ENCODE measurements at places on chromosomes 3 and 15. TPM values are rescaled to one million over a fixed set of nuclear protein-coding genes. Genes with fewer than 3 reads are reported as not detected.

The PAK6 gene
- 14.3 TPM for total RNA-seq

The ULK4 gene
- total RNA-seq: 10.3 TPM

The GOLGA6L6 gene
- total RNA-seq: not detected

The STIMATE gene
- total RNA-seq: 8.1 TPM

The CD96 gene
- 0.25 TPM for total RNA-seq

The HTD2 gene
- 9.3 TPM for total RNA-seq

The TNNC1 gene
- 0.49 TPM for total RNA-seq

The SLC22A13 gene
- under 0.01 TPM for total RNA-seq

The ADGRG7 gene
- under 0.01 TPM for total RNA-seq

The SI gene
- total RNA-seq: not detected

The GABRG3 gene
- 10.6 TPM for total RNA-seq

The GRIP2 gene
- 7.4 TPM for total RNA-seq

The NMB gene
- 3.9 TPM for total RNA-seq

The WDR82 gene
- total RNA-seq: 135 TPM

The CDHR4 gene
- total RNA-seq: under 0.01 TPM

The BCHE gene
- total RNA-seq: 14.0 TPM

The PIERCE2 gene
- total RNA-seq: 2.5 TPM

The SCAANT1 gene
- not detected for total RNA-seq

The AGBL1 gene
- total RNA-seq: 0.98 TPM

The DUOXA2 gene
- not detected for total RNA-seq

The PDCD6IP gene
- 58.3 TPM for total RNA-seq

The SPATA12 gene
- total RNA-seq: not detected

The C15orf39 gene
- 0.98 TPM for total RNA-seq

The CAPN3 gene
- total RNA-seq: 0.49 TPM

The NR2E3 gene
- total RNA-seq: not detected

The GLDN gene
- total RNA-seq: 2.7 TPM

The GRM2 gene
- total RNA-seq: 10.6 TPM

The TLE3 gene
- total RNA-seq: 104 TPM

The GATM gene
- total RNA-seq: 120 TPM

The NOX5 gene
- not detected for total RNA-seq

The SPINT1 gene
- total RNA-seq: 1.5 TPM

The TNK2 gene
- total RNA-seq: 13.0 TPM

The GOLGA6L22 gene
- not detected for total RNA-seq

The VWA5B2 gene
- 1.7 TPM for total RNA-seq

The SKOR1 gene
- total RNA-seq: 0.25 TPM

The WNT5A gene
- total RNA-seq: 8.1 TPM

The EPHB3 gene
- 3.7 TPM for total RNA-seq
